ENCODE measurements at places on chromosomes 16 and 17.

DNA sequence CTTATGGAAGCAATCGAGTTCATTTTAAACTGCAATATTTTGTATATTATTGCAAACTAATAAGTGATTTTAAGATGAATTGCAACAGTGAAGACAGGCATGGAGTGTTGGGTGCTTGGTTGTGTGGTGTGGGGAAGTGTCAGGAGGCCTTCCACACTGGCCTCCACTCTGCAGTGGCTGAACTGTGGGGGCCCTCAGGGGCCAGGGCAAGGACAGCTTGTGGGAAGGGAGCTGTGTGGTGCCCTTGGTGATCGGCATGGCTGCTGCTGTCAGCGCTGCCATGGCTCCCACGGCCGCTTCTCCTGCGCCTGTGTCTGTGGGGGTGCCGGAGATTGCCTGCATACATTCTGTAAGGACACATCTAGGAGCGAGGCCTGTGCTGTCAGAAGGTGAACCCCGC is 19.2 kb downstream of the TCF25 start:
- no peak for DNase-seq

DNA sequence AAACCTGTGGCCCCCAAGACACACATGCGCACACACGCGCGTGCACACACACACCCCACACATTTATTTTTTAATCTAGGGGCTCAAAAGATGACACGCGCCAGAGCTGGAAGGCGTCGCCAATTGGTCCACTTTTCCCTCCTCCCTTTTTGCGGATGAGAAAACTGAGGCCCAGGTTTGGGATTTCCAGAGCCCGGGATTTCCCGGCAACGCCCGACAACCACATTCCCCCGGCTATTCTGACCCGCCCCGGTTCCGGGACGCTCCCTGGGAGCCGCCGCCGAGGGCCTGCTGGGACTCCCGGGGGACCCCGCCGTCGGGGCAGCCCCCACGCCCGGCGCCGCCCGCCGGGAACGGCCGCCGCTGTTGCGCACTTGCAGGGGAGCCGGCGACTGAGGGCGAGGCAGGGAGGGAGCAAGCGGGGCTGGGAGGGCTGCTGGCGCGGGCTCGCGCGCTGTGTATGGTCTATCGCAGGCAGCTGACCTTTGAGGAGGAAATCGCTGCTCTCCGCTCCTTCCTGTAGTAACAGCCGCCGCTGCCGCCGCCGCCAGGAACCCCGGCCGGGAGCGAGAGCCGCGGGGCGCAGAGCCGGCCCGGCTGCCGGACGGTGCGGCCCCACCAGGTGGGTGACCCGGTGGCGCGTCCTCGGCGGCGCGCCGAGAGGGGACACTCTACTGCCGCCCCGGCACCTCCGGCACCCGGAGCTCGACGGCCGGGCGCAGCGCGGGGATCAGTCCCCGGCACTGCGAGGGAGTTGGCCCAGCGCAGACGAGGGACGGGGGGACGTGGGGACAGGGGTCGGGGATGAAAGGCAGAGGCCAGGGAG is at the start of gene STAT5A:
Gene STAT5A, plus strand, starts transcription at position 522 of the 826 bp plus-strand sequence. CDS start 914 bp downstream, outside the sequence.
- peak; percentile 70 for DNase-seq

DNA sequence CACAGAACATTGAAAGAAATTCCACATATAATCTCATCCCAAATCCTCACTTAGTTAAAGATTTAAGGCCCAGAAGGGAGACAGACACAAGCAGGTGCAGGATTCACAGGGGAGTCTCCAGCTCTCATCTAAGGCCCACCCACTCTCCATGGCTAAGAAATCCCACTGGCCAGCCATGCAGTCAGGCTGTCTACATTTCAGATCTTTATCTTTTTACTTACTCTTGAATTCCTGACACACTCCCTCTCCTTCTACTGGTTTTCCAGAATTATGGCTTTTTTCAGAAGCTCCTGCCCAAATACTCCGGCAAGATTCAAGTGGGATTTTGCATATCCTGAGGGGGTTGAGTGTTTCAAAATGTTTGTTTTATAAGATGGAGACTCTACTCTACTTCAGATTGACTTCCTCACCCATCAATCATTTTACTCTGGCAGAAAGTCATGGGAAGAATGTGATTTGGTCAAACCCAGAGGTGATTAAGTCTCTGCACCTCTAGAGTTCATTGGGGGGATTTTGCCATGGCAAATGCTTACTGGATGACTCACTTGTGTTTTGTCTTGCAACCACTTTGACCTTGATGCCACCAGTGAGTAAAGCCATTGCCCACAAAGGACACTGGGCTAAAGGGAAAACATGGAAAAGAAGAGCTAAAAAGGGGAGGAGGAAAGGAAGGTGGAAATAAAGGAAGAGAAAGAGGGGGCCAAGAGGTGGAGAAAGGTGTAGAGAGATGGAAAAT is 688.8 kb upstream of the SALL1 start:
- peak; percentile 49 for DNase-seq

- no peak for DNase-seq
These were observed 7.3 kb downstream of the GNA13 start for GRCh38 chr17:65049085-65049756.

DNA sequence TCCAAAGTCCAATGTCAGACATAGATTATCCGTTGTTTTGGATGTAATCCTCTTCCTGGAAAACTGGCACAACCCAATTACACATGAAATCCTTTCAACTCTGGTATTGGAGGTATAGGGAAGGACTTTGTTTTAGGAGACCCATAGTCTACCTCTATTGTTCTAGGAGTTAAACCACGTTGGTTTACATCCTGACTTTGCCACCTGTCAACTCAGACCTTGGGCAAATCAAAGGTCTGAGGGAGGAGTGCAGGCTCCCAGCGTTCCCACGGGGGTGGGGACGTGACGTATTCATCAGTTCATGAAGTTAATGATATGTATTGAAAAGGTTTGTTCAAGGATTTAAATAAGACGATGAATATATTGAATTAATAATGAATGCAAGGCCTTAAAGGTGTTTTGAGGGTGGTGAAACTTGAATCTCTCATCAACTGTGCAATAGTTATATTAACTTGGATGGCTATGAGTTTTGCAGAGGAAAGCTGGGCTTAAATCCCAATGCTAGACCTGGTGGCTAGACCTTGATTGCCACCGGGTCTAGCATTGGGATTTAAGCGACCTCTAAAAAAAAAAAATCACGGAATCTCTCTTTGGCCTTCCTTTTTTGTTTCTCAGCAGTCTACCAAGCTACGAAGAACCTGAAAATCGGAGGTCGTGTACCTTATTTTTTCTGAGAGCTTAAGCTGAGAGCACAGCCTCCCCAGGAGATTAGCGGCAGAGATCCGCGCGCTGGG is 744 bp upstream of the NF1 start:
- DNase-seq = no peak

DNA sequence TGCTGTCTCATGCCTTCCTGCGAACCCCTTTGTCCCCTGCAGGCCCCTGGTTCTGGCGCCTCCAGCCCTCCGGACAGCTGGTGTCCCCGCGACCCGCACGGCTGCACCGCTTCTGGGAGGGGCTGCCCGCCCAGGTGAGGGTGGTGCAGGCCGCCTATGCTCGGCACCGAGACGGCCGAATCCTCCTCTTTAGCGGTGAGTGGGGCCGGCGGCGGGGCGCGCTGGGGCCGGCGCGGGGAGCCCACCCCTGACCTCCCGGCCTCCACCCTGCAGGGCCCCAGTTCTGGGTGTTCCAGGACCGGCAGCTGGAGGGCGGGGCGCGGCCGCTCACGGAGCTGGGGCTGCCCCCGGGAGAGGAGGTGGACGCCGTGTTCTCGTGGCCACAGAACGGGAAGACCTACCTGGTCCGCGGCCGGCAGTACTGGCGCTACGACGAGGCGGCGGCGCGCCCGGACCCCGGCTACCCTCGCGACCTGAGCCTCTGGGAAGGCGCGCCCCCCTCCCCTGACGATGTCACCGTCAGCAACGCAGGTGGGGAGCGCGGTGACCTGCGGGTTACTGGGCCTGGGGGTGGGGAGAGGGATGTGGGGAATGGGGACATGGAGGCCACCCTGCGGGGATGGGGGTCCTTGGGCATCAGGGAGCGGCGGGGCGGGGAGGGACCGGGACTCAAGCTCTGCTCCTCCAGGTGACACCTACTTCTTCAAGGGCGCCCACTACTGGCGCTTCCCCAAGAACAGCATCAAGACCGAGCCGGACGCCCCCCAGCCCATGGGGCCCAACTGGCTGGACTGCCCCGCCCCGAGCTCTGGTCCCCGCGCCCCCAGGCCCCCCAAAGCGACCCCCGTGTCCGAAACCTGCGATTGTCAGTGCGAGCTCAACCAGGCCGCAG is 7.1 kb upstream of the IL32 start:
- peak; percentile 29 for DNase-seq

- no peak for DNase-seq
These were observed 58.9 kb downstream of the IL21R start for GRCh38 chr16:27460663-27461482.

DNA sequence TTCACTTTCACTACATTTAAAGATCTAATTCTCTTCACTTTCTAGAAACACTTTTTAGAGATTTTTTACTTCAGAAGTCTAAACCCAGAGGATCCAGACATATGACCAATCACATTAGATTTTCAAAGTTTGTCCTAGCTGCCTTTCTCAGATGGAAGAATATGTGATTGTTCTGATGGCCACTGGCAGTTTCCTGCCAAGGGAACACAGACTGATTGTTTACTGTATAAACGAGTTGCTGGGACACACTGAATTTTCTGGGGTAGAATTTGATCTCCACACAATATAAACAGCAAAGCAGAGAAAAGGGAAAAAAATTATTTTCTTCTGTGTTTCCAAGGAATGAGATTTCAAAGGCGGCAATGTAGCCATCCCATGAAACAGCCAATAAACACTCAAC is 480.0 kb downstream of the TOX3 start:
- no peak for DNase-seq

- DNase-seq = no peak
These were observed 30.6 kb upstream of the KRT17 start for GRCh38 chr17:41654678-41655607.

GRCh38 chr16:66524601-66525164 is 25.2 kb downstream of the TK2 start:
- no peak for DNase-seq

GRCh38 chr16:72482695-72483094 is 310.7 kb upstream of the PMFBP1 start:
- DNase-seq = no peak

DNA sequence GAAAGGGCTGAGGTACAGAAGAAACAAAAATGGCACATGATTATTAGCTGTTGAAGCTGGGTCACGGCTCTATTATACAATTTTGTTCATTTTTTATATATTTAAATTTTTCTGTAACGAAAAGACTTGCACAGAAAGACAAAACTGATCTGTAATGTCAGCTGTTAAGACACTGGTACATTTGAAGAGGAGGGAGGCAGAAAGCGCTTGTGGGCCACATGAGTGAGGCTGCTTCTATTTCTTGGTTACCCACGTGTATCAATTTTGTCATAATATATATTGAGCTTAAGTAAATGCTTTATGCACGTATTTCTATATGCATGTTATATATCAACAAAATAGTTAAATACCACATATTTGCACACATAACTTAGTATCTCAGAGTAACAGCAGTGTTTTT is 151.8 kb upstream of the KCNJ18 start:
- no peak for DNase-seq

DNA sequence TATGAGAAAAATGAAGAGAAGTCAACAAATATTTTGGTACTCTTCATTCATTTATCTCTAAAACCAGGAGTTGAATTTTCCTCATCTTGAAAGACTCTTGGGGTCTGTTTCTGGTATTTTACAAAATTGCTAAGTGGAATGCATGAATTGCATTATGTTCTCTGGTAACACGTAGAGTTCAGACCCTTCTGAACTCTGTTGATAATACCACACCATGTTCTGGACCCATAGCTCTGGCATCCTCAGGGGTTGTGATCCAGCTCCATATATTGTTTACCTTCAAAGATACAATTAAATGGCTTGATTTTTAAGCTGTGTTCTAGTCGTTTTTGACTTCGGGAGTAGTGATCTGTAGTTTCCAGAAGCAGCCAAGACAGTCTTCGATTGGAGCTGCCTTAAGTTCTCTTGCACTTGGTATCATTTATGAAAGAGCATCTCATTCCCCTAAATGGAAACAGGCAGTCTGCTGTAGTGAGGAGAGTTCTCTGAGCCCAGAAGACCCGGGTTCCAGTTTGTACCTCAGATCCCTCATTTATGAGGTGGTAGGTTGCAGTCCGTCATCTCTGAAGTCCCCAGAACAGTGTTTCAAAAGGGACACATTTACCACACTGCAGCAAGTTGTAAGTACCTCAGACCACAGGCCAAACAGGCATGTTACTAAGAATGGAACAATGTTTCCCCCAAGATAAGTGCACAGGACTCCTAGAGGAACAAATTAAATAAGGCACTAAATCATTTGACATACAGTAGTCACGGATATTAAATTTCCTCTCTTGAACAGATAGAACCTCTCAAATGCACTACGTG is 9.6 kb downstream of the PSMD7 start:
- DNase-seq = no peak

GRCh38 chr17:81536299-81537290 is 8.4 kb downstream of the FSCN2 start:
- no peak for DNase-seq

GRCh38 chr16:51210087-51210486 is 59.0 kb upstream of the SALL1 start:
- DNase-seq = no peak

DNA sequence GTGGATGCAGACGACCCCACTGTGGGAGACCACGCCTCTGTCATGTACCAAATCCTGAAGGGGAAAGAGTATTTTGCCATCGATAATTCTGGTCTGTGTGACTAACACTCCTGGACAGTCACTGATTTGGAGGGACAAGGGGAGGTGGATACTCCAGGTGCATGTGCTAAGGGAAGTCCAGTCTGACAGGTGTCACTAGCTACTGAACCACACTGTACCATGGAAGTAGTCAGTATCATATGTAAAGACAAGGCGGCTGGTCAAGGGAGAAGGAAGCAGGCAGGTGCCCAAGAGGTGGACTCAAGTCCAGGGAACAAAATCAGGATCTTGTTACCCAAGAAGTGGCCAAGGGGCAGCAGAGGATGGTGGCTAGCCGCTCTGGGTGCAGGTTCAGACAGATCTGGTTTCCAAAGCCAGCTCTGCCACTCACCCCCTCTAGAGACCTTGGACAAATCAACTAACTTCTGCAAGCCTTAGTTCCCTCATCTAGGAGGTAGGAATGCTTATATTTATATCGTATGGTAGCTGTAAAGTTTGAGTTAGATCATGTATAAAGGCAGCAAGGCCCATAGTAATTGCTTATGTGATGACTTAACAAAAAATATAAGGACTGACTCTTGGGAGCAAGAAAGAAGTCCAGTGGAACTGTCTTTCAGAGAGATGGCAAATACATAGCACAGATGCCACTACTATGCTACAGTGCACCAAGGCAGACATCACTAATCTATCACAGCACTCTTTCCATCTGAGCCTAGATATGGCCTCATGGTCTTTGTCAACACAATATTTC is 22.1 kb downstream of the CDH5 start:
- no peak for DNase-seq

GRCh38 chr16:35628976-35629375 is 2169.6 kb downstream of the TP53TG3F start:
- DNase-seq = no peak

GRCh38 chr16:14497245-14498082 is 132.6 kb downstream of the PARN start:
- peak; percentile 8 for DNase-seq

- DNase-seq = peak; percentile 84
These were observed 5.2 kb downstream of the CCR7 start for GRCh38 chr17:40559954-40560591.

- DNase-seq = no peak
These were observed 2.3 kb downstream of the NGFR start for GRCh38 chr17:49497148-49498028.

All from fibroblast of skin of abdomen (primary cell).